ENCODE measurements at places on chromosomes 16 and 17. TPM values are rescaled to one million over a fixed set of nuclear protein-coding genes. Genes with fewer than 3 reads are reported as not detected.

C17orf50 gene
- not detected for polyA plus RNA-seq

CD68 gene
- 3.9 TPM for polyA plus RNA-seq

DNA sequence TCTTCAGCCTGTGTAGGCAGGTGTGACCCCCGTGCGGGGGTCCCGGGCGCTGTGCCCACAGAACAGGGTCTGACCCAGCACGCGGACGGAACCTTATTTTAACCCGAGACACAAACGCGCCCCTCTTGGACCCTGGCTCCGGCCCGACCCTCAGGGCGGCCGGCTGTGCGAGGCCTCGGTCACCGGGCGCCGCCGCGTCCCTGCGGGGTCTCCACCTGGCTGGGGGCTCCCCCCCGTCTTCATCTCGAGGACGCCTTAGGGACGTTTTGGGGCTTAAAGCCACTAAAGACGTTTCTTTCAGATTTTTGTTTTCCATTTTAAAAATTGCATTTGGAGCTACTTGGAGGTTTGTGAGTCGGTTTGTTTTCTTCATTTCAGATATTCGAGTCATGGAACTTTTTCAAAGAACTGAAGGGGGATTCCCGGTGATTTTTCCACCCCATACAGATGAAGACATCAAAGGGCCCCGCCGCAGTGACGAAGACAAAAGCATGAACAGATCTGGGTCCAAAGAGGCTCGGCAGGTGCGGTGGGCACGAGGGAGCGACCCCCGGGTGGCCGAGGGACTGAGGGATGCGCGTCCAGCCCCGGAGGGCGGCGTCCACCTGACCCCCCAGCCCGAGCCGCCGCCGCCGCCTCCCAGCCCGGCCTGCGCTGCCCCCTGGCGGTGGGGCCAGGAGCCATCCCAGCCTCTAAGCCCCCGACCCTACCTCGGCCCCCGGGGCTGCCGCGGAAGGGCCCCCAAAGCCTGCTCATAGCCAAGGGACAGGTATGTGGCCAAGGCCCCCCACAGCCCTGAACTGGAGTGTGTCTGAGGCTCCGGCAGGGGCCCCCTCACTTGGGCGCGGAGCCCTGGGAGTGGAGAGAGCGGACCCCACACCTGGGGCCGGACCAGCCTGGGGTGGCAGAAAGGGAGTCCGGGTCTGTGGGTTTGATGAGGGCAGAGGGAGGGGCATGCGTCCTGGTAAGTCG, 3.8 kb upstream of the CD7 start:
- DNase-seq: no peak

- no peak for DNase-seq
Observed at GRCh38 chr16:89113661-89114060, 20.0 kb downstream of the ACSF3 start.

- DNase-seq: no peak
Observed at GRCh38 chr16:57493767-57494166, 7.5 kb upstream of the DOK4 start.

- DNase-seq: no peak
Observed at GRCh38 chr16:76195056-76195455, 82.1 kb upstream of the CNTNAP4 start.
